Myocyte (in vitro differentiated cells): ENCODE measurements at places on chromosomes 5 and 9. TPM values are rescaled to one million over a fixed set of nuclear protein-coding genes. Genes with fewer than 3 reads are reported as not detected.

Gene KLHL3
- total RNA-seq: 1.2 and 1.4 TPM in 2 replicates

Gene BTNL8
- total RNA-seq: not detected in 2 replicates

Gene CLTA
- 186 and 193 TPM in 2 replicates for total RNA-seq

Gene TRPM6
- total RNA-seq: not detected in 2 replicates

Gene FOXD4
- total RNA-seq: 0.16 and 0.19 TPM in 2 replicates

Gene ADAMTS2
- 25.5 and 31.9 TPM in 2 replicates for total RNA-seq

Gene LAMC3
- 0.03 and 0.26 TPM in 2 replicates for total RNA-seq

Gene CCDC69
- 3.2 and 3.4 TPM in 2 replicates for total RNA-seq

Gene MYMK
- total RNA-seq: 441 and 664 TPM in 2 replicates

Gene ZNF608
- 41.1 and 43.9 TPM in 2 replicates for total RNA-seq

Gene LCP2
- 0.11 TPM in 1 of 2 replicates, not detected in the other for total RNA-seq

Gene UBE2QL1
- total RNA-seq: 0.08 TPM in 1 of 2 replicates, not detected in the other

Gene CCDC192
- total RNA-seq: not detected in 2 replicates

Gene BSPRY
- total RNA-seq: not detected in 2 replicates

Gene TSSK1B
- total RNA-seq: not detected in 2 replicates

Gene GKAP1
- total RNA-seq: 2.7 and 4.3 TPM in 2 replicates

Gene LRRC19
- total RNA-seq: not detected in 2 replicates

Gene PCDHGA2
- total RNA-seq: 0.94 and 1.1 TPM in 2 replicates

Gene TRPM3
- total RNA-seq: 0.36 and 0.45 TPM in 2 replicates

Gene ZNF454
- not detected in 2 replicates for total RNA-seq

Gene PCSK1
- total RNA-seq: 0.16 and 1.8 TPM in 2 replicates

Gene PCDHAC2
- total RNA-seq: 0.05 and 0.10 TPM in 2 replicates

Gene GFRA3
- not detected in 2 replicates for total RNA-seq

Gene REXO4
- total RNA-seq: 28.5 and 32.7 TPM in 2 replicates

Gene DRD1
- not detected in 2 replicates for total RNA-seq

Gene EQTN
- not detected in 2 replicates for total RNA-seq

Gene LCN15
- not detected in 2 replicates for total RNA-seq

Gene ABHD17B
- total RNA-seq: 28.7 and 31.7 TPM in 2 replicates

Gene CACFD1
- total RNA-seq: 20.2 and 26.6 TPM in 2 replicates

Gene GCNT4
- total RNA-seq: 0.35 and 0.47 TPM in 2 replicates

Gene PDE6A
- total RNA-seq: 0.35 and 0.47 TPM in 2 replicates

Gene AQP3
- 89.2 and 113 TPM in 2 replicates for total RNA-seq
